ENCODE measurements at places on chromosomes 16 and 17.
A peak's percentile ranks its signal among the peaks of the same experiment; 100 is the strongest.

- no peak for DNase-seq
These were observed 8.0 kb upstream of the HES7 start for GRCh38 chr17:8131844-8132441.

DNA sequence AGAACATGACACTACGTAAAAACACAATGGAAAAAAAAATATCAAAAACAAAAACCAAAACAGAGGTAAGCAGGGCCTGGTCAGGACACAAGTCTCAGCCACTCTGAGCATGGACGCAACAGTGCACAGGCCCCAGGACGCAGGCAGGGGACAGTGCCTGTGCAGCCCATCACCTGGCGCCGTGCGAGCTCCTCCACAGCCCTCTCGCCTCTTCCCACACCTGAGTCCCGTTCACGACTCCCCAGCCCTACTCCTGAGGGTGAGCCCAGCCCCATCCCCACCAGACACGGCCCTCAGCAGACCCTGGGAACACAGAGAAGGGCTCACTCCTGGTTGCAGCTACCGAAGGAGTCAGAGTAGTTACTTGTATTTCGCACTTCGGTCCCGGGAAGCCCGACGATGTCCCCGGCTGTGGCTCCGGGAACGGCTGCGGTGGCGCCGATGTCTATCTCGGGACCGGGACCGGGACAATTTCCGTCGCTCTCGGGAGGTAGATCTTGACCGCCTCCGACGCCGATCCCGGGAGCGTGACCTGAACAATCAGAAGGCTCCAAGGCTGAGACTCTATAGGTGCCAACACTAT is 9.4 kb downstream of the HBQ1 start:
- DNase-seq, result no peak

DNA sequence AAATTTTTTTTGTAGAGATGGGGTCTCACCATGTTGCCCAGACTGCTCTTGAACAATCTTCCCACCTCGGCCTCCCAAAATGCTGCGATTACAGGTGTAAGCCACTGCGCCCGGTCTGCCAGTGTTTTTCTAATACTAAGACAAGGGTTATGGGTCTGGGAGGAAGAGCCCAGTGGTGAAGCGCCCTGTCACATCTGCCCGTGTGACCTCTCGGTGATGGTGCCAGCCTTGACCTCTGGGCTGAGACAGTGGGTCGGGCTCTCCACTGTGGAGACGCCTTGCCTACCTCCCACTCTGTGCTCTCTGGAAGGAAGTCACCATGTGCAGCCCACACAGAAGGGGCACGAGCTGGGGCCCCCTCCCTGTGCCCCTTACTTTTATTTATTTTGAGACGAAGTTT is 5.1 kb upstream of the BAIAP2 start:
- no peak for DNase-seq

GRCh38 chr16:11556945-11557720 is 29.6 kb downstream of the LITAF start:
- peak; percentile 31 for DNase-seq

DNA sequence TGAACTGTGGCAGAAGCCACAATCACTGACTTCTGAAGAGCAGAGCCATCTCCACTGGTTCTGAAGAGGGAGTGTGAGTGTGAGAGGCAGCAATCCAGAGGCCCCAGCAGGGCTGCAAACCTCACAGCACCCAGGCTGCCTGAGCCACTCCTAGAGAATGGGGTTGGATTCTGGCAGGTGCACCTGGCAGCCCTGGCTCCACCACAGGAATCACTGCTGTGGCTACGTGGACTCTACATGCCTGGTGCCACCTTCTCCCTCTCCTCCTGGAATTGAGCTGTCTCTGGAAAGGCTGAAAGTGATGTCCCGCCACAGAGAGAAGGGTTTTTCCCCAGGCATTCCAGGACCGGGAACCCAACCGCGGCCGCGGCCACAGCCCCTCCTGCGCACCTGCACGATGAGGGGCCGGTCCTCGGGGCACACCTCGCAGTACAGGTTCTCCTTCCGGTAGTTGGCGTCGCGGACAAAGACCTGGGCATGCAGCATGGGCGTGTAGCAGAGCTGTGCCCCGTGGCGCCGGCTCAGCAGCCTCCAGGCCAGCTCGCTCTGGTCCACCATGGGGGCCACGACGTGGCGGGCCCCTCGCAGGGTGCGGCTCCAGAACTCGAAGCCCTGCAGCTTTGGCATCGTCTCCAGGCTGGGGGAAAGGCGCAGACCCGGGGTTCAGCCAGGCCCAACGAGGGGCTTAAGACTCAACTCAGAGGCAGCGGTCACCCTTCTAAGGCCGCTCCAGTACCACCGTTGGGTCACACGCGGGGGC is 991 bp downstream of the DUS1L start:
- DNase-seq, result no peak

DNA sequence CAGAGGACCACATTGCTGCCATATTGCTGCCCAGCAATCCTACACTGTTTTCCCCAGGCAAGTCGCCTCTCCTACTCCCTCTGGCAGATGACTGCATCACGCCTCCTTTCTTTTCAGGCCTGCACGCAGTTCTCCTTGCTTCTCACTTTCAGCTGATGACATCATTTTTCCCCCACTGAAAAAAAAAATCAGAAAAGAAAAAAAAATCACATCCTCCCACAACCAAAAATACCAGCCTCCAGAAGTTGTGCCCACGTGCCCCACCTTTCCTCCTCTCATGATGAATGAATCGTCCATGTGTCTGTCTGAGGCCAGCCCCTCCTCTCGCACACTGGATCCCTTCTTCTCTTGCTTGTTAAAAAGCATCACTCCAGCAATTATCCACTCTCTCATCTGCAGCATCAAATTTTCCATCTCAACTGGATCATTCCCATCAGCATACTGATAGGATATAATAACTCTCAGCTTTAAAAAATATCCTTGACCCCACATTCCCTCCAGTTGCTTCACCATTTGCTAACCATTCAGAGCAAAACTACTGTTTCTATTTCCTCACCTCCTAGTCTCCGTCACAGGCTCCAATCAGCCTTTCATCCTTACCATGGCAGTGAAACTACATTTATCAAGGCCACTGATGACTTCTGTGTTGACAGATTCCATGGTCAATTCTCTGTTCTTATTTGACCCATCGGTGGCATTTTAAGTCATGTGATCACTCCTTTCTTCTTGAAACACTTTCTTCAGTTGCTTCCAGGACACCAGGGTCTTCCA is 30.1 kb upstream of the DYNLL2 start:
- no peak for DNase-seq

GRCh38 chr17:35953720-35954119 is 10.2 kb upstream of the LYZL6 start:
- no peak for DNase-seq

GRCh38 chr17:76243826-76244679 is 3.8 kb upstream of the RNF157 start:
- DNase-seq, result peak; percentile 86

DNA sequence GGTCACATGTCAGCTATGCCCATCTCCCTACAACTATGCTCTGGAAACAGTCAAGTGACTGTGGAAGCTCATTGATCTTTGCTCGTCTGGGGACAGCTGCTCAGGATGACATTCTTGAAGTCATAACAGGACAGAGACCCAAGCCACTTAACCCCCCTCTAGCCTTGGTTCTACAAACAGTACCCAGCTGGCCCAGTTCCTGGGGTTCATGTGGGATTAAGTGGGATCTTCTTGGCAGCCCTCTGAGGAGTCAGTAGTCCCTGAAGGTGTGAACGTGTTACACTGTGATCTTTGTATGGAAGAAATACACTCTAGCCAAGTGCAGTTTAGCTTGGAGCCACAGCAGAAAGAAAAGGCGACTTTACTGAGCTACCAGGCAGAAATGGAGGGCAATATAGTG is 25.8 kb downstream of the UBN1 start:
- DNase-seq, result no peak

DNA sequence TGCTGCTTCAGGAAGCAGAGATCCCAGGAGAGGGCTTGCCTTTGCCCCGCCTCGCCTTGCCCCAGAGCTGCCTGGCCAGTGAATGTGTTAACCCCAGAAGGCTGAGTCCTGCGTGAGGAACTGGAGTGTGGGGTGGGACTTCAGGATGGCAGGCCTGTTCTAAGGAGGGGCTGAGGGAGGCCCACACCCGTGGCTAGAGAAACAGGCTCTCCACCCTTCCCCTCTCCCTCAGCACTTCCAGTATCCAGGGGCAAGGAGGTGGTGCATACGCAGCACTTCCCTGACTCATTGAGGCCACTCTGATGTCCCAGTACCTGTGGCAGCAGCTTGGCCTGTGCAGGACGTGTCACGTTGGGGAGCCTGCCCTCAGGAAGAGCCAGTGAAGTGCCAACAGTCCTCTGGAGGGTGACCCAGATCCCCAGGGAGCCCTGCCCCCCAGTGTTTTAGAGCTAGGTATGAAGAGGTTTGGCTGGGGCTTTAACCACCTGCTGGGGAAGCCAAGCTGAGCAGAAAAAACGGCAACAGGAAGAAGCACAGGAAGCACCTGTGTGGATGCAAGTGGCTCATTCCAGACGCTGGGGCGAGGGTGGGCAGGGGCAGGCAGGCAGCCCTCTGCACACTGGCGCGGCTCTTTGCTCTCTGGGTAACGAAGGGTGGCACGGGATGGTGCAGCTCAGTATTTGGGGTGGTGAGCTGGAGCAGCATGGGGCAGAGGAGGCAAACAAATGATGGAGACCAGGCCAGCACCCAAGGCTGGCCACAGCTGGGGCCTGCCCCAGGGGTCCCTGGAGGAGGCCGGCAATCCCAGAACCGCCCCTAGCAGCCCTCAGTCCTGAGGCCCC is 14.7 kb upstream of the CTCF start:
- peak; percentile 16 for DNase-seq

- peak; percentile 32 for DNase-seq
These were observed 77.1 kb downstream of the SDK2 start for GRCh38 chr17:73566905-73567782.

- peak; percentile 47 for DNase-seq
These were observed 33.1 kb downstream of the N4BP1 start for GRCh38 chr16:48576927-48577326.

DNA sequence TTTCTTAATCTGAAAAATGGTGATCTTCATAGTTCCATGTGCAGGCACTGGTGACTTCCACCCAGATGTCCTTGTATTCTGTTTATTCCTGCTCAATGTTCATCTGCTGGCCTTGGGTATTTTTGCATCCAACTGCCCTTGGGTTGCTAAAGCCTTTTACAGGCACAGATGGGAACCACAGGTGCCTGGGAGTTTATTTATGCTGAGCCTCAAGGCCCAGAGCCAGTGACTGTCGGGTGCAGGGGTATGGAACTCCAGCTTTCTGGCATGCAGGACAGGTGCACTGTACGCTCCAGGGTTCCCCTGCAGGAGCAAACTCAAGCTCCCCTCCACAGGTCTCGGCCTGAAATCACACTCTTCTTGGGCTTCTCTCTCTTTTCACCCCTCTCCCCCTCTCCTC is 22.3 kb downstream of the DYNLRB2 start:
- no peak for DNase-seq

DNA sequence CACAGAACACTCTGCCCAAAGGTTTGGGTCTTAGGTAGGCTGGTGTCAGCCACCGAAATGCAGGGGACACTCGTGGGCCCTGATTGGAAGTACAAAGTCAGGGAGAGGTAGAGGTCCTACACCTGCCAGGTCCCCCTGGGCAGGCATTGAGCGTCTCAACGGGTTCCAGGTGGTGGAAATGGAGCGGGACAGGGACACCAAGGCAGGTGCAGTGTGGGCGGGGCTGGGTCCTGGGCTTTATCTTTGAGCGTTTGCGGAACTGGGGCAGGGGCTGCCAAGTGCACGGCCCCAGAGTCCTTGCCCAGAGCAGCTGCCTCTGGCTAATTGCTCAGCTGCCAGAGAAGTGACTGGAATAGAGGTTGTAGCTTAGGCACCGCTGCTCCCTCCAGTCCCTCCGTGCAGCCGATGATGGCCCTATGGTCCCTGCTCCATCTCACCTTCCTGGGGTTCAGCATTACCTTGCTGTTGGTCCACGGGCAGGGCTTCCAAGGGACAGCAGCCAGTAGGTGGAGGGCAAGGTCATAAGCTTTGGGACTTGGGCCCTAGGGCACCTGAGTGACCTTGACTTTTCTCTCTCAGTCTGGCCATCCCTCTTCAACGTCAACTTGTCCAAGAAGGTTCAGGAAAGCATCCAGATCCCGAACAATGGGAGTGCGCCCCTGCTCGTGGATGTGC is at the start of gene ZACN:
Gene ZACN (plus strand): TSS at position 323 of the 675 bp plus-strand sequence. CDS start 83 bp downstream, at position 406.
- DNase-seq, result no peak

- no peak for DNase-seq
These were observed 66.9 kb upstream of the MPHOSPH6 start for GRCh38 chr16:82236875-82237274.

- no peak for DNase-seq
These were observed 179.5 kb downstream of the NTN1 start for GRCh38 chr17:9200699-9201359.

GRCh38 chr16:53865494-53865863 is 161.5 kb downstream of the FTO start:
- peak; percentile 57 for DNase-seq

DNA sequence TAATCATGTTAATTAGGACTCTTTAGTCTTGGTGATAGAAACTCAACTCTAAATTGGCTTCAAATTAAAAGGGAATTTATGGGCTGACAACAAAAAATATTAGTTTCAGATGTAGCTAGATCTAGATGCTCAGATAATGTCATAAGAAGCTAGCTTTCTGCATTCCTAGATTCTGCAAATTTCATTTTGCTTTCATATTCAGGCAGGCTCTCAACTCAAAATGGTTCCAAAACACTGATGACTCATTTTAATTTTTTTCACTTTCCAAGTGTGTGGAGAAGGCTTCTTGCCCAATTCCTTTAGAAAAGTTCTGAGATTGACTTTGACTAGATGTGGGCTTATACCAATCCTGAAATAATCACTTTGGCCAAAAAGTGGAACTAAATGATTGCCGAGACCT is 236.7 kb upstream of the GOT2 start:
- DNase-seq, result no peak

- no peak for DNase-seq
These were observed 886 bp upstream of the OR1F1 start for GRCh38 chr16:3186946-3187690.

DNA sequence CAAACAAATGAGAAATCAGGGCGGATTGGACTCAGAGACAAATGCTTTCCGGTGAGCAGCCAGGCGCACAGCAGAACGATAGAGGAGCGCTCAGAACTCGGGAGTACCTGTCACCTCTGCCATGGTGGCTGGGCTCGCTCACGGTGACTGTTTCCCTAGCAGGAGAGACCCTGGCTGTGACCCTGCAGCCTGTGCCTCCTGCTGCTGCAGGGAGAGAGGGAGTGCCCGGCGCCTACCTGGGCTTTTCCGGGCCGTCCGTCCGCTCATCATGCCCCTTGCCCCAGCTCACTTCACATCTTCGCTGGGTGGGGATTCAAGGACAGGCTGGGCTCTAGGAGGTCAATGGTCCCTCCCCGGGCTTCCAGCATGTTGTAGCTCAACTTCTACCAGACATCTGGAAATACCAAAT is 14.1 kb upstream of the DNAH17 start:
- no peak for DNase-seq

- DNase-seq, result no peak
These were observed 3.4 kb downstream of the VPS4A start for GRCh38 chr16:69314534-69314933.

- DNase-seq, result peak; percentile 46
These were observed 316.3 kb downstream of the SEC14L1 start for GRCh38 chr17:77456951-77457548.

DNA sequence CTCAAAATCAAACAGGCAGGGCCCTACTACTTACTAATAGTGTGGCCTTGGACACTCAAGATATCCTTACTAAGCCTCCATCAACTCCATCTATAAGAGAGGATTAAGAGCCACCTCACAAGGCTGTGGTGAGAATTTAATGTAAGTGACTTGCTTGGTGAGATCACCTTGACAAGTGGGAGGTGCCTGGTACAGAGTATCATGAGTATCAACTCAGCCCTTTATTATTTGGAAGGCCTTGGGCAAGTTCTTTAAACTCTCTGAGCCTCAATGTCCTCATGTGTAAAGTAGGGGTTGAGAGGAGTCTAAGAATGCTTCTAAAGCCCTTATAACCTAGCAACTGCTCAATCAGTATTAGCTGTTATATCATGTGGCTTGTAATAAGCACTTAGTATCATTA is 15.0 kb downstream of the THUMPD1 start:
- no peak for DNase-seq

Data from hematopoietic multipotent progenitor cell treated with erythropoietin and hydrocortisone succinate and interleukin-3 and kit ligand, for 6 days (in vitro differentiated cells).